ENCODE measurements at places on chromosomes 6 and 20.

DNA sequence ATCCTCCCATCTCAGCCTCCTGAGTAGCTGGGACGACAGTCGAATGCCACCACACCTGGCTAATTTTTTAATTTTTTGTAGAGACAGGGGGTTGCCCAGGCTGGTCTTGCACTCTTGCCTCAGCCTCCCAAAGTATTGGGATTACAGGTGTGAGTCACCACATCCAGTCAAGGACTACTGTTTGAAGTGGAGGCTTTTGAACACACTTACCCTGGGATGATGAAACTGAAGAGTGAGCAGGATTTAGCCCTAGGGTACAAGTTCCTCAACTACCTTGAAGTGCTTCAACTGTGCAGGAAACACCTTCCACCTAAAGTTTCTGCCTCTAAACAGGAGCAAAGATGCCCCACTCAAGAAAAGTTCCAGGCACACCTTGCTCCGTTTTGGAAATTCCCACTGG, 15.7 kb upstream of the PARD6B start:
- DNase-seq = no peak

GRCh38 chr6:44646355-44646754, 258.8 kb downstream of the CDC5L start:
- no peak for DNase-seq

DNA sequence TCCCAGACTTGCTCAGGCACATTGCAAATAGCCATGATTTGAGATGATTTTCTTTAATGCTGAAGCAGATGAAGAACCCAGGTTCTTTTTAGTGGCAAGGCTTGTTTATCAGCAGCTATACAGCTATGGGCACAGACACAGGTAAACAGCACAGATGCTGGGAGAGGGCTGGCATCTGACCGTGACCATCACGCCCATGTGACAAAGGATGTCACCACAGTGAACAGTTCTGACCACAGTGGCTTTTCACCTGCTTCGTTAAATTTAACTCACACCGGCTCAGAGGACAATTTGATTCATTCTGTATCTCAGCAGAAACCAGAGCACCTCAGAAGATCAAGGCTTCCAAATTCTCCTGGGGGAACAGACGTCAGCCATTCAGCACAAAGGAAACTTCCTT, 142.6 kb downstream of the CDH26 start:
- no peak for DNase-seq

GRCh38 chr20:56348746-56349145, 10.0 kb upstream of the FAM210B start:
- DNase-seq = no peak
